ENCODE measurements at places on chromosomes 5 and 9.

- no peak for DNase-seq
Measured at GRCh38 chr5:154005648-154006047, 33.1 kb downstream of the FAM114A2 start.

- DNase-seq, result peak; percentile 75
Measured at GRCh38 chr5:138438724-138439476, at the start of gene REEP2. Gene REEP2, plus strand, starts transcription at chr5:138439057. Its CDS starts 152 bp downstream, at chr5:138439209.

- DNase-seq, result no peak
Measured at GRCh38 chr5:151041577-151042268, 21.3 kb downstream of the GPX3 start.

DNA sequence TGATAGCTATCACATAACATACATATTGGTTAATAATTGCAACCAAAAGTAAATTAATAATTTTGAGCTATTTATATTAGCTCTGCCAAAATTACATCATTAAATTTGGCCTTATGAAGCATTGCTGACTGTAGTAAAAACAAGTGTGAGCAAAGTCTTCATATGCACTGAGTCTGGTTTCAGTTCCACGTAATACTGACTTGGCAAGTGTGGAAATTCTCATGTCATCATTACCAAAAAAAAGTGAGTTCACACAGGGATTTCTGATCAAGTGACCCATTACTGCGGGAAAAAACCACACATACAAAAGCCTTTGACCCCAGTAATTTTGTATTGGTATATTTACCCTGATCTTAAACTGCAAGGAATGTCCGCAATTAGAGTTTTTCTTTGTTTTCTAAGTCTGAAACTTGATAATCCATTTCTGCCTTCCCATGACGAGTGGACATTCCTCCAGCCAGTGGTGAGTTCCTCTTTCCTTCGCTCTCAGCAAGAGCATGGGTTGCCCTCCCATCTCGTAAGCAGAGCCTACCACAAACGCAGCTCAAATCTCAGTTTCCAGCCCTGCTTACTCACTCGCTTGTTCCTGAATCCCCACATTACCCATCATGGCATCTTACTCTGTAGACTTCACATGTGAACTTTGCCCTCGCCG is 220.2 kb upstream of the DMRT1 start:
- no peak for DNase-seq

DNA sequence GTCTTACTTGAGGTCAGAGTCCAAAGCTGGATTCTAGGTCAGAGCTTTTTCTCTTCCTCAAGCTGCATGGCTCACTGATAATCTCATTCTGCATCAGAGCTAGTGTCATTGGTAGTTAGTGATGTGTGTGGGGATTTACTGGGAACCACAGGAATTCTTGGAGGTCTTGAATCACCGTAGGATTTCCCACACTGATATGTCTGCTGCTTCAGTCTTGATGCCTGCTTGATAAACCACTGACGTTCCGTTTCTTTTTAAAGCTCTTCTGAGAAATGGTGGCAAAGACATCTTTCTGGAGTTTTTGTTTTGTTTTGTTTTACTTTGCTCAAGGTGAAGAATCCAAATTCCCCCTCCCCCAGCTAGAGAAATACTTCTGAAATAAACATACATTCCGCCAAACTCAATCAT is 1.2 kb upstream of the GARIN3 start:
- DNase-seq, result no peak

DNA sequence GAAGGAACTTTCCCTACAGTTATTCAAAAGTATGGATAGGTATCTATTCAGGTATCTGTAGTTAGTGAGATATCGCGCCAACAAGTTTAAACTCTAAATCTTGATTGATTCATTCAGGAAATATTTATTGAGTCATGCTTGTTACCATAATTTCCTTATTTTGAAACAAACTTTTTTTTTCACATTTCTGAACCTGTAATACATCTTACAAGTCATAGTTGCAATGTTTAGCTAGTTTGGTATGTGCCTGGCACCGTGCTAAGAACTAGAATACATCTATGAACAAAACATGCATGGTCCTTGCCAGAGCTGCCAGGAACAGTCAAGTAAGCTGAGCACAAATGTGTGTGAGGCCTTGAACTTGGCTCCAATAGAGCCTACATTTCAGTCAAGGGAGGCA is 226.4 kb downstream of the PCSK5 start:
- no peak for DNase-seq

DNA sequence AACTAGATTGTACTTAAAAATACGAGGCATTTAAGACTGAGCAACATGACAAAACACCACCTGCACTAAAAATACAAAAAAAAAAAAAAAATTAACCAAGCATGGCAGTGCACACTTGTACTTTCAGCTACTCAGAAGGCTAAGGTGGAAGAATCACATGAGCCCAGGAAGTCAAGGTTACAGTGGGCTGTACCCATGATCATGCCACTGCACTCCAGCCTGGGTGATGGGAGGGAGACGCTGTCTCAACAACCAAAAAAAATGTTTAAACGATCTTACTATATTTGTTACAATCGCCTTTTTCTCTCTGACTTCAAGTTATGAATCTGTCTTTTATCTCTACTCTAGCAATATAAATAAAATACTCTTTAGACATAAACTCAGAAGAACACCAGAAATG is 1454.3 kb downstream of the MAT2B start:
- DNase-seq, result no peak

GRCh38 chr5:139402561-139403158 is 1.2 kb downstream of the SPATA24 start:
- no peak for DNase-seq

- no peak for DNase-seq
Measured at GRCh38 chr5:86500947-86501346, 116.8 kb upstream of the COX7C start.

GRCh38 chr5:9363026-9363425 is 182.8 kb downstream of the SEMA5A start:
- no peak for DNase-seq

- no peak for DNase-seq
Measured at GRCh38 chr5:102873379-102873932, 118.4 kb downstream of the PAM start.

DNA sequence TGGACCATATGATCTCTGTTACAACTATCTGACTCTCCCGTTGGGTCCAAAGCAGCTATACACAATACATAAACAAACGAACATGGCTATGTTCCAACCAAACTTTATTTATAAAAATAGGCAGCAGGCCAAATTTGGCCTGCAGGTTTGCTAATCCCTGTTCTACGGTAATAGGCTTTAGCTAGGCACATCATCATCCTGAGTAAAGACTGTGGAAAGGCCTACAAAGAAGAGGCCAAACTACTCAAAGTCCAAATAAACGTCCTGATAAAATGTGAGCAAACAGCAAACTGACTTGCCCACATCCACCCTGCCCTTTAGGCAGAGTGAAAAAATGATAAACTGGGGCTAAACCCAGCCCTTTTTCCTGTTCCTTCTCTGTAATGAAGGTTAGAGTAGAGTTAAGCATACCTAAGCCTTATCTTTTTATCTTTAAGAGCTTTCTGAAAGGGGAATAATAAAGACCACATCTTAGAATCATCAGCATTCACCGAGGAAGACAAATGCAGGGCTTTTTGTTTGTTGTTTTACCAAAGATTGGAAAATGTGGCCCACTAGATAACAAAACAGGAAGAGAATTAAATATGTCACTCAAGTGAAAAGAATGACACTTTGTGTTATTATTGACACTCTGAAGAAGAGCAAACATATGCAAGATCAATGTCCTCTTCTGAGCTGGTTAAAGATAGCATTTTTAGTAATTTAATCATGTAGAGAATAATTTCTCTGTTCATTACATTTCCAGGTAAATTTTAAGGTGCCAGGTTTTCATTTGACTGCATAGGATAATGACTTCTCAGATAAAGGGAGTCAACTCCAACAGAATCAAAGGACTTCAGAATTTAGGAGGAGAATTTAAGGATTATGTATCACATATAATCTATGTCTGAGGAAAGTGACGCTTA is 160.0 kb upstream of the GNA14 start:
- no peak for DNase-seq

DNA sequence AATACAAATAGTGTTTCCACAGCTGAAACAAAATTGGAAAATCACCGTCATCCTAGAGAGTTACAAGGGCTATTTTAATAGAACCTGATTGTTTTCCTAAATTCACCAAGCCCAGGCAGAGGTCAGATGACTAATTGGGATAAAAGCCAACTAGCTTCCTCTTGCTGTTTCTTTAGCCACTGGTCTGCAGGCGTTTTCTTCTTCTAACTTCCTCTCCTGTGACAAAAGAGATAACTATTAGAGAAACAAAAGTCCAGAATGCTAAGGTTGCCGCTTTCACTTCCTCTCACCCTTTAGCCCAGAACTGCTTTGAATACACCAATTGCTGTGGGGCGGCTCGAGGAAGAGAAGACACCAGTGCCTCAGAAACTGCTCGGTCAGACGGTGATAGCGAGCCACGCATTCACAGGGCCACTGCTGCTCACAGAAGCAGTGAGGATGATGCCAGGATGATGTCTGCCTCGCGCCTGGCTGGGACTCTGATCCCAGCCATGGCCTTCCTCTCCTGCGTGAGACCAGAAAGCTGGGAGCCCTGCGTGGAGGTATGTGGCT is at the start of gene TLR4:
TLR4 (plus strand) TSS at position 380 of the 552 bp plus-strand sequence; CDS start at position 450, 70 bp downstream.
- DNase-seq, result no peak

- DNase-seq, result no peak
Measured at GRCh38 chr9:135786146-135786690, 84.2 kb downstream of the KCNT1 start.

DNA sequence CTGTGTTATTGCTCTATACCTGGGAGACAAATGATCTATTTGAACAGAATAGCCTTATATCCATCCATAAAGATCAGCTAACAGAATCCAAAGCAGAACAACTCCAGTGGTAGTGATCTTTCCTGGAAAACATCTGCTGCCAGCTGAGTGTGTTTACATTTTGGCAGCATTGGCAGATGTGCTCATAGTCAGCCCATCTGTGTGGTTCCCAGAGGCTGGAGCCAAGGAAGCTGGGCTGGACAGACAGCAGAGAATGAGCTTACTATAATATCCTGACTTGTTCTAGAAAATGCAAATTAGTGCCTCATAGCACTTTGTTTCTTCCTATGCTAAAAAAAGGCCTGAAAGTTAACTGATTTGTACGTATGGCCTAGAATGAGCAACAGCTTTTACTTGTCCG is 99.7 kb downstream of the ST8SIA4 start:
- no peak for DNase-seq

DNA sequence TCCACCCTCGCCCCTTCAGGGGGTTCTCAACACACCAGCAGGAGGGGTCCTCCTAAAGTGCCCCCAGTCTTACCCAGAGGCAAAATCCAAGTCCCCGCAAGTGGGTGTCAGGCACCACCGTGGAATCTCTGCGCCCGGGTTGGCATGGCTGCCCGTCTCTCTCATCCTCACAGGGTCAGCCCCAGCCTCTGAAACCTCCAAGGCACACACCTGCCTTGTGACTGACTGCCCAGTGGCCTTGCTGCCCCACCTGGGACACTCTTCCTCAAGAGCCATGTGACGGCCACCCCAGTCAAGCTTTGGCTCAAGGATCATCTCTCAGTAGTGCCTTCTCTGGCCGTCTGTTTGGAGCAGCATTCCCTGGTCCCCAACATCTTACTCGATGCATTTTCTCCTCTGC is 4.9 kb downstream of the FBP2 start:
- no peak for DNase-seq

DNA sequence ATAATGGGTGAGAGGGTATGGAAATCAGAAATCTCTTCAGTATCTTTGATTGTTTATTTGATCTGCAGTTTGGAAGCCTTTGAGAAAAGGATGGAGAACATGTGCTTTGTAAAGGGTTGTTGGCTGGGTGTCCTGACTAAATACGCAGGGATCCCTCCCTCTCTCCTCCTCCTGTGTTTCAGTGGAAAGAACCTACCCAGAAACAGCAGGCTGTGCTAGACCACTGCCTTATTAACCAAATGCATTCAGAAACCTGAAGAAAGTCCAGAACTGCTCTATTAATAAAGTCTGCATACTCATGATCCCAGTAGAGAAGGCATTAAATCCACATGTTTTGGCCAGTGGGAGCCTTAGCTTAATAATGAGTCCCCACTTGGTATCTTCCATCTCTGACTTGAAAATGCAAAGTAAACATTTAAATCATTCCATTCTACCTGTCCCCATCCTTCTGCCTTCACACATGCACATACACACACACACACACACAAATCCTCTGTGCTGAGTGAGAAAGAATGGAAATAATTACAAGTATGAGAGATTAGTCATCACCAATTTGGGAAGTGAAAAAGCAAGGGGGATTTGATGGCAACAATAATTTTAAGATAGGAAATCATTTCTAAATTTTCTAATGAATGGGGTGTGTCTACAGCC is 10.0 kb upstream of the LECT2 start:
- no peak for DNase-seq

GRCh38 chr5:9108162-9108561 is 437.7 kb downstream of the SEMA5A start:
- DNase-seq, result no peak

GRCh38 chr5:395156-395920 is 47.6 kb upstream of the EXOC3 start:
- DNase-seq, result no peak

DNA sequence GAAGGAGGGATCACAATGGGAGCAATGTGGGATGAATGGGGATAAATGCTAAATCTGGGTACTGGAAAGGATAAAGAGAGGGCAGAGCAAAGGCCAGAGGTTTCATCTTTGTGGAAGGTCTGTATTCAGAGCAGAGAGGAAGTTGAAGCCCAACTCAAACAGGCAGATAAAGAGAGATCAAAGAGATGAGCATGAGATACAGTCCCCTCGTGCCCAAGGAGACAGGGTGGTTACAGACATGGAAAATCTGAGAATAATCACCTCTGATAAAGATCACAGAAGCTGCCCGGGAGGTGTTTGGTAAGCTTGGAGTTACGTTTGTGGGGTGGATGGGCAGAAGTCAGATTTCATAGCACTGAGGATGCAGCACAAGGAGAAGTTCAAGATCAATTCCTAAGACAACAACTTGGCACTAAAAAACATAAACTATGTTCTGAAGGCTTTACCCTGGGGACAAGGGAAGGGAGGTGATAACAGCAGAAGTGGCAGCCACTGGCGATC is 459 bp upstream of the ERAP2 start:
- no peak for DNase-seq

DNA sequence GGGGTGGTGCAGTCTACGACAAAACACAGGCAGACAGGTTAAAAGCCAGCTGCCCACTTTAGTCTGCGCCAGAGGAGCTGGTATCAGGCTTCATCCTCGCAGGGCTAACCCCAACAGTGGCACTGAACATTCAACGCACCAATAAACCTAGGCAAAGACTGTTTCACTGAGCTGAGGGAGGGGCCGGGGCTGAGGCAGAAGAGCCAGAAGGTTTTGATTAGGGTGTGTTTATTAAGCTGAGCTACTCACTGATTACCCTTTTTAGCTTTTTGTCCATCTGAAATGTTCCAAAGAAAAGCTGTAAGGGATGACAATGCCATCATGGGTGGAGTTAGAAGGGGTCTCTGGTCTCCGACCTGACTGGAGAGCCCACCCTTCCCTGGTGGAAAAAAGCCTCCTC is 1.4 kb downstream of the ZMYND19 start:
- DNase-seq, result no peak

DNA sequence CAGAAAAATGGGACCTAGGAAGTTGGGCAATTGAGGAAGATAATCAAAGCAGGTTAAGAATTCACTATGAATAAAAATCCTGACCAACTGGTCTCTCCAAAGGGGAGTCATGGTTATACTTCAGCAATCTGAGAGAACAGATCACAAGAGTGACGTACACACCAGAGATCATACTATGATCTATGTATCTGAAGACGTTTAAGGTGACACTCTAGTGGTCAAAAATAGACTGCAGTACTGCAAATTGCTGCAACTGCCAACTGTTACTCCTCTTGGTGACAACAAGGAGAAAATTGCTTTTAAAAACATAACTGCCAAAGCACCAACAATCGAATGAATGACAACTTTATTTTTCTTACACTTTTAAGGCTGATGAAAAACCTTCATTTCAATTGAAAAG is 4.9 kb downstream of the AK6 start:
- DNase-seq, result no peak

GRCh38 chr5:61330341-61330844 is 1.7 kb upstream of the ZSWIM6 start:
- DNase-seq, result no peak

All from activated T-cell treated with anti-CD3 and anti-CD28 coated beads for 48 hours (primary cell).